ENCODE measurements at places on chromosomes 11 and 22.
A peak's percentile ranks its signal among the peaks of the same experiment; 100 is the strongest.

DNA sequence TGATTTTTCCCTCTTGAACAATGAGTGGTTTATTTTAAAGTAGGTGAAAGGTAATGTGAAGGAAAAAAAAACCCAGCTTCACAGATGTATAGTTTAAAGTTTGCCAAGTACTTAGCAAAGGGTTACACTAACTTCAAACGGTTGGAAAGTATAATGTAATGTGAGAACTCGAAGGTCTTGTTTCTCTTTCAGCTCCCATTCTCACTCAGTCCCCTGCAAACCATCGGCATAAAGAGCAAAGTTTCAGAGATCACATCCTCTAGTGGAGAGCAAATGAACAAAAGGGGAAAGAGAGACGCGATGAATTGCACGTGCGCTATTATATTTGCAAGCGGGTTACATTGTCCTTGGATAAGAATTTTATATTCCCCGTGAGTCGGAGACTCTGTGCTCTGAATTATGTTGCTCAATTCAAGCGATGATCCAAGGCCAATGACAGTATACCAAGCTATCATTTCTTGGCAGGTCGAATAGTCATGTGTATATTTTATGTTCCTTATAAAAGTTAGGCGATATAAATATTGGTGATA lies 37.6 kb upstream of the BIRC3 start:
- no peak for DNase-seq

GRCh38 chr11:42762348-42762747 lies 549.4 kb upstream of the API5 start:
- DNase-seq = no peak

- DNase-seq = no peak
Measured at GRCh38 chr22:26327306-26327705, 101.8 kb upstream of the ASPHD2 start.

DNA sequence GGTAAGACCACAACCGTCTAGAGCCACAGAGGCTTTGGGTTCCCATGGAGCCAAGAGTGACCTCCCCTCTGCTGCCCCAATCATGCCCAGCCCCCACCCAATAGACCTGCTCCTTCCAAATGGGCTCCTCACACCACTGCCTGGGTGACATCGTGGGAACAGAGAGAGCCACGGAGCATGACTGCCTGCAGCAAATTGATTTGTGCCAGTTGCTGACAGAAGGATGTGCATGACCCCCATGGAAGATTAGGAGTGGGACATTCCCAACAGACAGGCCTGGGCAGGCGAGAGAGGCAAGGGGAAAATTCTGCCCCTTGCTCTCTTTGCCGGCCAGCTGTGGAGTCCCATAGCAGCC lies 88.5 kb downstream of the TENM4 start:
- no peak for DNase-seq

DNA sequence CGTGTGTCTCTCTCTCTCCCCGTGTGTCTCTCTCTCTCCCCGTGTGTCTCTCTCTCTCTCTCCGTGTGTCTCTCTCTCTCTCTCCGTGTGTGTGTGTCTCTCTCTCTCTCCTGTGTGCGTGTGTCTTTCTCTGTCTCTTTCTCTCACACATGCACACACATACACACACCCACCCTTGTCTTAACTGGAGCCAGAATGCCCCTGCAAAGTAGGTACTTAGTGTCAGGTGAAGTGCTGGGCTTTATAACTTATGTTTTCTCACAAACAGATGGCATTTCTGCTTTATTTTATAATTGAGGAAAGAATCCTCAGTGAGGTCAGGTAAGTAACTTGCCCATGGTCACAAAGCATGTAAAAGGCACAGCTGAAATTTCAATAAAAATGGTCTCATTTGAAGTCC lies 106.0 kb downstream of the CSNK2A3 start:
- no peak for DNase-seq

DNA sequence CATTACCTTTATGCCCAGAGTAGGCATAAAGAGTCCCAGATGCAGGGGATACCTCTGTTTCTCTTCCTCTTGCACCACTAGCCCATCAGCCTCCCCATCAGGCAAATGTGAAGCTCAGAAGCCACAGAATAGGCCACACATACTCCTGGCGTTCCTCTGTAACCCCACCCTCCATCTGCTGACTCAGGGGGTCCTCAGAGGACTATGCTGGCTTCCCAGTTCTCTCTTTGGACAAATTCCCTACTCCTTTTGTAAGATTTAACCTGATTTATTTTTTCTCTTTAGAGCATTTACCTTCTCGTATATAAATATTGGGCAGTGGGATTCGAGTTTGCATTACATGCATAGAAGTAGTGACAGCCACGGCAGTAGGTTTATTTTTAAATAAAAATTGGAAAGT lies 262.3 kb upstream of the CADM1 start:
- no peak for DNase-seq

DNA sequence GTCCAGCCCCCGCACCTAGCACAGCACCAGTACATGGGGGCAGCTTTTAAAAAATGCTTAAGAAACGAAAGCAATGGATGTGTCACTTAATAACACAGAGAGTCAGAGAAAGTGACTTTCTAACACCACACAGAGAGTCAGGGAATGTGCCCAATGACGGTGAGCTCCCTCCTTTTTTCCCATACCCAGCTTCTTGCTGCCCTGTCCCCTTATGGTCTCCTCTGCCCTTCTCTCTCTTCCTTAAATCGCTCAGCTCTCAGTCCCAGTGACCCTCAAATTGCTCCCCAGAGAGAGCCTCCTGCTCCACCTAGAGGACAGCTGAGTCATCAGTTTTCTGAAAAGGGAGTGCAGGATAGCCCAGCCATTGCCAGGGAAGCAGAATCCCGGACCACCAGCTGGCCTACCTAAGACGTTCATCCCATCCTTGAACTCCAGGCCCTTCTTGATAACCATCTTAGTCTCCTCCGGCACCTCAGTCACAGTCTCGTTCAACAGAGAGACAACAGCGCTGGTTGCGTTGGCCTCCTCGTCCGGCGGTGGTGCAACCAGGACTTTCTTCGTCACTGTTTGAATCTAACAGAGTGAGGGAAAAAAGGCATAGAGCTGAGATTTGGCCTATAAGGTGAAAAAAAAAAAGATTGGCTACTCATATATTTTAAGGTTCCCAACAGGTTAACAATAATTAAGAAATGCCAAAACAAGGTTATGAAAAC lies 113.5 kb downstream of the SLC1A2 start:
- DNase-seq = peak; percentile 39

DNA sequence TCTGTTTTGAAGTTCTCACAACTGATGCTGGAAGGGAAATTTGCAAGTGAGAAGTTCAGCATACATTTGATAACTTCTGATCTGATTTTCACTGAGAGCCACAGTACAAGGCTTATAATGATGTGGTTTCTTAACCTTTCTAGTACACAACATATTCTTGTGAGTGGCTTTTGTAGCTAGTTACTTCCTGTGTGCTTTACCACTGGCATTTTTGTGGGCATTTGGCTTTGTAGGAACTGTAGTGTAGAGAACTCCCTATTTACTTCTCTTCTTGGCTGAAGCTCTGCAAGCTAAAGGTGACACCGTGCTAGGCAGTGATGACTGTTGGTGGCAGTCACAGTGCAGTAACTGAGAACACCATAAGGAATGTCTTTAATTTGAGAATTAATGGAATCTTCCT lies 14.9 kb downstream of the USP47 start:
- DNase-seq = peak; percentile 17

GRCh38 chr22:40499209-40499623 lies 128.8 kb downstream of the SGSM3 start:
- no peak for DNase-seq

Measured in activated gamma-delta T cell treated with Interleukin-2 at 50 U/mL for 16 hours (primary cell).